ENCODE measurements at places on chromosomes 7 and 10.

- no peak for DNase-seq
Measured at GRCh38 chr7:99006739-99007424, 128.6 kb downstream of the TRRAP start.

- DNase-seq, result no peak
Measured at GRCh38 chr10:61169294-61169693, 225.3 kb upstream of the RHOBTB1 start.

DNA sequence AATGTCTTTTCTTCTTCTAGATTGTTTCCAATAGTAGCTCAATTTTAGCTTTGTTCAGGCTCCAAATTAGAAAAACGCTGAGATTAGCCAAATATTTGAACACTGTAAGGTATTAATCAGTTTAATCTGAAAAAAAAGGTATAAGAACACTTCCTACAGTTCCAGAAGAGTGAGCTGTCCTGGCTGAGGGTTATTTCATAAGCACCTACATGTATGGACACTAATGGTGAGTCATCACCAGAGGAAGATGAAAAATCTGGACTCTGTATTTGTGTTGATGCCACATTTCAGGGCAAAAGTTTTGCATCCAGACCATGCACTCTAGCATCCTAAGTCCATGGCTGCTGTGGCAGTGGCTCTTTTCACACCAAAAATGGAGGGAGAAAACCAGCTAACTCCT lies 189.5 kb downstream of the ANKRD30A start:
- no peak for DNase-seq

GRCh38 chr10:29157321-29157720 lies 131.5 kb upstream of the LYZL1 start:
- DNase-seq, result no peak

- DNase-seq, result no peak
Measured at GRCh38 chr10:18271491-18271890, 131.3 kb downstream of the CACNB2 start.

DNA sequence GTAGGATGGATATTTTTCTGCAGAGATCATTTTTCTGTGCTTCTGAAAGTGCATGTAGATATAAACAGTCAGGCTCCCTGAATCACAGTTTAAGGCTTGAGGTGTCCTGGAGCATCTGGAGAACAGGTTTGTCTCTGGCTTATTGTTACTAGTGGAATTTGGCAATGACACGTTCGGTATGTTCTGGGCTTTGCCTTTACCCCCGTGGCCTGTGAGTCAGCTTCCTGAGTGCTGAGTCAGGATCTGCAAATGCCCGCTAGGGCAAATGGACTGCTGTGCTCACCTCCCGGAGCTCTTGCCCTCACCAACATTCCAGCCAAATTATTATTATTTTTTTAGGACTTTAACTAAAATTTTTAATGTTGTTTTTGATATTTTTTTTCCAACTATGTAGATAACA lies 192.5 kb upstream of the PRSS1 start:
- DNase-seq, result no peak

DNA sequence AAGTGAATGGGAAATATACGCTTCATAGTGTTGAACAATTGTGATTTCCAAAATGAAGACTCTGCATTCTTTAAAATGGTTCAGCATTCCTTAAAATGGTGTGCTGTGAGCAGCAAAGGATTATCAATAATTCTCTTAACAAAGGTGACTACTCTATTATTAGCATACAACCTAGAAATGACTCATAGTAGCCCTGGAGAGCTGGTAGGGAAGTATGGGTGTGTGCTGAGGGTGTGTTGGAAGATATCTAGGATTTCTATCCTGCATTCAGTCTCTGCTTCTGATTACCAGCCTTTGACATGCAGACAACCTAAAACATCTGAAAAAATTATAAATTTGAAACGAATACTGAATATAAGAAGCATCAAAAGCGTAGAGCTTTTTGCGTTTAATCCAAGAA lies 72.5 kb downstream of the SEMA3D start:
- DNase-seq, result no peak

DNA sequence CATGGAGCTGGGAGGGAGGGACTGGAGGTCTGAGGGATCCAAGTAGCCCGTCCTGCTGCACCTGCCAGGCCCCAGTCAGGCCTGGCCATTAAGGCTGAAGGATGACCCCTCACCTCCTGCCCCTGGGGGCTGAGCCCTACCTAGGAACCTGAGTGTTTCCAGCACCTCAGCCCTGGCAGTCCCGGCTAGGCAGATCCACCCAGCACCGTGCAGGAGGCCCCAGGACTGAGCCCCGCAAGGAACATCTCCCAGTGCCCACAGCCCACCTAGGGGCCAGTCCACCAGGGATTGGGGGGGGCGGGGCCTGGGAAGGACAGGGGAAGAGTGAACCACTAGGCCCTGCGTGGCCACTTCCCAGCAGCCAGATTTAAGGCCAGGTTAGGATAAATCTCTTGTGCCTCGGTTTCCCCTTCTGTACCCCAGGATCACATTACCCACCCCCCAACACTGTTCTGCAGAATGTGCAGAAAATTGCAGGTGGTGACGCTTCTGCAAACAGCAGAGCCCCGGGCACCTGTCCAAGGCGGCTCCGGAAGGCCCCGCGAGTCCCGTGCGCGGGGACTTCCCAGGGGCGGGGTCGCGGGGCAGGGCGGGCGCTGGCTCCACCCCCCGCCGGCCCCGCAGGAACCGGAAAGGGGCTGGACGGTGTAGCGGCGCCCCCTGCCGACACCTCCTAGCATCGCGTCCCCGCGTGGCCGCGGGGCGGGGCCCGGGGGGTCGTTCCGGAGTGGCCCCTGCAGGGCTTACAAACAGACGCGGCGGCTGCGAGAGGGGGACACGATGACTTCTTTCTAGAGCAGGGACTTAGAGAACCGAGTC lies 55.9 kb downstream of the PWWP2B start:
- peak; percentile 26 for DNase-seq

DNA sequence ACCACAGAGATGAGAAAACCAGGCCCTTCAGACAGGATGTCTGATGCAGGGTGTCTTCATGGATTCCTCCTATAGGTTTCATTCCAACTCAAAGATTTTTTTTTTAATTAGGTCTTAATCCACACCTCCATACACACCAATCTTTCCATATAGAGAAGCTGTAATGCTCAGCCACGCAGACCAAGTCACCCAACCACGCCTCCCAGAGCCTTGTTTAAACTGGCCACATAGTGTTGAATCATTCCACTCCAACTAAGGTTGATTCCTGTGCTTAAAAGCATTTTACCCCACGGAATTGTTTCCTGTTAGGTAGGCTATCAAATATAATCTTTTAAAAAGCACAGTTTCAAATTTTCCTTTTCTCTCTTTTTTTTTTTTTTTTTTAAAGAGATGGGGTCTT lies 153.6 kb downstream of the TYW1B start:
- no peak for DNase-seq

- DNase-seq, result no peak
Measured at GRCh38 chr7:85021101-85021704, 165.7 kb downstream of the SEMA3D start.

- DNase-seq, result no peak
Measured at GRCh38 chr10:131006458-131007256, 304.9 kb downstream of the TCERG1L start.

All from GM12864 (cell line).